ENCODE measurements at places on chromosomes 12 and 14.

DNA sequence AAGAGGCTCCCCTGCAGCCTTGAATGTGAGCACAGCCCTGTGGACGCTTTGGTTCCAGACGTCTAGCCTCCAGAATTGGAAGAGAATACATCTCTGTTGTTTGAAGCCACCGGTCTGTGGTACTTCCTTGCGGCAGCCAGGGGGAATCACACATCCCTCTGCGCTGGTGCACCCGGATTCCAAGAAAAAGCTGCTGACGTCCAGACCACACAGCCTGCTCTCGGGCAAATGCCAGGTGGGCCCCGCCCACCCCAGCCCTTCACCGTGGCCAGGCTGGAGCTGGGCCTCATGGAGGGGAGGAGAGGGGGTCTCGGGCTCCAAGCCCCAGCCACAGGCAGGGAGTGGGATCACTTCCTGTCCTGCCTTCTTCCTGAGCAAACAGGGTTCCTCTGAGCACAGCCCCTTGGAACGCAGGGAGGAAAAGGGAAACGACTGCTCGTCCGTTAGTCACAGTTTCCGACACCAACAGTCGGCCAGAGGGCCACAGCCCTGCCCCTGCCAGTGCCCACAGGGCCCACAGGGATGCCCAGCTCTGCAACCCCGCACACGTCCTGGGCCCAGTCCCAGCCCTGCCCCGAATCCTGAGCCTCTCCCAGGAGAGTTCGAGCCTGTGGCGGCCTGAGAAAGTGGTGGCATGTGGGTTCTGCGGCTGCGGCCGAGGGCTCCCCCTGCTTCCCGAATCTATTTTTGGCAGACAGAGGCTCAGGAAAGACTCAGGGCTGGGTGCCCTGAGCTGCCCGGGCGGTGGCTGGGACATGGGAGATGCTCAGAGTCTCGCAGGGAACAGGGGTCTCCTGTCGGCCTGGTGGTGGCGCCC, 85.3 kb downstream of the RFLNA start:
- DNase-seq: no peak

DNA sequence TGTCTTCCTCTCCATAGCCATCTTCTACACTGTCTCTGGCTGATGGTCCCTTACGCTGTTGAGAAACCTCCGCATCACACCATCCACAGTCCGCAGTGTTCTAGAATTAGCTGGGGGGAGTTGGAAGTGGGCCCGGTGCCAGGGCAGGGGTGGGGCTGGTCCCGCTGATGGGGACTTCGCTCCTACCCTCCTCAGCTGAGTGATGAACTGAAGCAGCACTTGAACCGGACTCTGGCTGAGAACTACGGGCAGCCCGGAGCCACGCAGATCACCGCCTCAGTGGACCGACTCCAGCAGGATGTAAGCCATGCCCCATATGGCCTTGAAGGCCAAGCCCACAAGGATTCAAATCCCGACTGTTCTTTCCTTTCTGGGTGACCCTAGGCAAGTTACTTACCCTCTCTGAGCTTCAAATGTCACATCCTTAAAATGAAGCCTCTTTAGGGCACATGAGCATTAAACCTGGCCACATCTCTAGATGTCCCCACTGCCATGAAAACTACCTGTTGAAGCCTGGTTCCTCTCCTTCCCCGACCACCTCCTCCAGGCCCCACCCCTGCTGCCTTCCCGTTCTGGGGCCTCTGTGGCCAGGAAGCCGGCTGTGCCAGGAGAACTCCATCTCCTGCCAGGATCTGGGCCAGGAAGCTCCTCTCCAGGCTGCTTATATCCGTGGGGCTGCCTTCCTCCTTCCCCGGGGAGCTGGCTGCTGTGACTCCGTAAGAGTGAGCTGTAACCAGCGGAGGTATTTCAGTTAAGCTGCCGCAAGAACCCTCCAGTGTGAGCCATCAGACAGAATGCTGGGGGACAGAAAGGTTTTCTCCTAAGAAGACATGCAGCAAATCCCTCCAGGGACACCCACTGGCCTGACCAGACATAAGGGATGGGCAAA, 53.1 kb downstream of the TSPAN11 start:
- DNase-seq: peak; percentile 61

GRCh38 chr14:102314242-102315011, 5.1 kb upstream of the ZNF839 start:
- no peak for DNase-seq

GRCh38 chr14:98114122-98114895, 1157.7 kb downstream of the BCL11B start:
- DNase-seq: no peak

GRCh38 chr14:99465288-99465687, 15.4 kb downstream of the SETD3 start:
- no peak for DNase-seq

GRCh38 chr12:84912198-84913128, at the start of gene SLC6A15:
TSS of gene SLC6A15 (minus strand) at chr12:84912799. CDS start at chr12:84892120, 20,679 bp downstream.
- DNase-seq: peak; percentile 93

GRCh38 chr12:9809866-9810265, 17.4 kb upstream of the KLRF1 start:
- no peak for DNase-seq

- no peak for DNase-seq
Observed at GRCh38 chr12:81617915-81618314, 141.2 kb downstream of the PPFIA2 start.

- peak; percentile 11 for DNase-seq
Observed at GRCh38 chr14:24274101-24274543, 2.7 kb upstream of the RABGGTA start.

- DNase-seq: no peak
Observed at GRCh38 chr12:46133751-46134150, 135.1 kb downstream of the SLC38A1 start.

DNA sequence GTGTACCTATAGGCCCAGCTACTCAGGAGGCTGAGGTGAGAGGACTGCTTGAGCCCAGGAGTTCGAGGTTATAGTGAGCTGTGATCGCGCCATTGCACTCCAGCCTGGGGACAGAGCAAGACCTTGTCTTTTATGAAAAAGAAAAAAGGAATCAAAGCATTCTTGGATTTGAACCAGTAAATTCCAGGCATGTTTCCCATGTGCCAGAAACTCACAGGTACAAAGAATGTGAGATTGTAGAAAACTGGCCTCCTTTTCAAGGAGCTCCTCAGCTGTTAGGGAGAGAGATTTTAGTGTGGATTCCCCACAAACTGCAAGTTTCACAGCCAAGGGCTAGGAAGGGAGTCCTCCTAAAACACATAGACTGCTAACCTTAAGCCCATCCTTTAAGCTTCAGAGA, 95.0 kb downstream of the FOXN4 start:
- DNase-seq: no peak

GRCh38 chr12:65122703-65123102, 1.6 kb upstream of the WIF1 start:
- DNase-seq: no peak
